ENCODE measurements at places on chromosomes 5 and 9. TPM values are rescaled to one million over a fixed set of nuclear protein-coding genes. Genes with fewer than 3 reads are reported as not detected.

DNA sequence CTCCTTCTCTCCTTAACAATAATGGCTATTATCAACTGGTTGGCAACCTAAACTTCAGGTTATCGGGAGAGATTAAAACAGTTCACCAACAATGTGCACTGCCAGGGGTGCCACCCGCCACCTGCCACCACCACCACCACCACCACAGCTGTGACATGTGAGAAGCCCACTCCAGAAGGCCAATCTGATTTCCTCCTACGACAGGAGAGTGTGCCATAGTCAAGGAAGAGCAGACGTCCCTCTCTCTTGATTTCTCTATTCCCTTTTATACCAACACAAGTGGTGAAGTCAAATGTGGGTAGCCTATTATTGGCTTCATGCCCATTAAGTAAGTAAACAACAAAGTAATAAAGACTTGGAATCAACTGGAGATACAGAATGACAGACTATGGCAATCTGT is 22.4 kb downstream of the GNAQ start:
- no peaks in the 10 kb centered on the region for H3K36me3 ChIP-seq
- no peak for DNase-seq
- no peak overlapping the region for H3K27ac ChIP-seq

DNA sequence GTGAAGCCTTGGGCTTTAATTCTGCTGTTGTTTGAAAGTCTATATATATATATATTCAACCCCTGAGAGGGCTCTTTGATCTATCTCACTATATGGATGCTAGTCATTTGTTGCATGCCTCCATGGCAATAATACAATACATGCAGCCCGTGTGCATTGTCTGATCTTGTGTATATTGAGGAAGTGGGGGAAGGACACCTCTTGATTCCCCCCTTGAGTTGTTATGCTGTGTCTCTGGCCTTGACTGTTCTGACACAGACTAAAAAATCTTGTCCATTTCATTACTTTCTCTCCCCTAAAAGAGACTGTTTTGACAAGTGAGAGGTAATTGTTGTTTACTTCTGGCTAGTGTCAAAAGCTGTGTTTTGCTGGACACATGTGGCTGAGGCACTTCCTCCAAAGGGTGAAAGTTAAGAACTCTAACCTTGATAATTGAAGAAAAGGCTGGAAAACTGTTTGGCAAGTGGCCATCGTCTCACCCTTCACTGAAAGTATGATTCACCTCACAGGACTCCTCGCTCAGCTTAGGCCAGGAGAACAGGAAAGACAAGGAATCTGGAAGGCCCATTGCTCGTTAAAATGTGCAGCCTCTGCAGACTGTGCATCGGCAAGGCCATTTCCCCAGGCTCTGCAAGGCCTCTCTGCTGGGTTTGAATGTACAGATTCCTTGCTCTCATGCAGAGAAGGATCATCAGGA is 304.0 kb downstream of the PRELID2 start:
- H3K4me3 ChIP-seq, result no peak overlapping the region
- no peaks in the 10 kb centered on the region for H3K27me3 ChIP-seq
- H3K36me3 ChIP-seq, result no peaks in the 10 kb centered on the region
- H3K27ac ChIP-seq, result no peak overlapping the region
- no peak for DNase-seq

- H3K4me3 ChIP-seq, result no peak overlapping the region
- no peaks in the 10 kb centered on the region for H3K27me3 ChIP-seq
- H3K4me1 ChIP-seq, result no peaks in the 10 kb centered on the region
- DNase-seq, result peak; percentile 8
These were observed 101.6 kb downstream of the SLC25A46 start for GRCh38 chr5:110840347-110840960.

- DNase-seq, result no peak
- H3K27ac ChIP-seq, result peak overlapping the region; percentile 88
- H3K4me3 ChIP-seq, result peak overlapping the region; percentile 26
These were observed 5.2 kb downstream of the HAPLN1 start for GRCh38 chr5:83715236-83716065.

DNA sequence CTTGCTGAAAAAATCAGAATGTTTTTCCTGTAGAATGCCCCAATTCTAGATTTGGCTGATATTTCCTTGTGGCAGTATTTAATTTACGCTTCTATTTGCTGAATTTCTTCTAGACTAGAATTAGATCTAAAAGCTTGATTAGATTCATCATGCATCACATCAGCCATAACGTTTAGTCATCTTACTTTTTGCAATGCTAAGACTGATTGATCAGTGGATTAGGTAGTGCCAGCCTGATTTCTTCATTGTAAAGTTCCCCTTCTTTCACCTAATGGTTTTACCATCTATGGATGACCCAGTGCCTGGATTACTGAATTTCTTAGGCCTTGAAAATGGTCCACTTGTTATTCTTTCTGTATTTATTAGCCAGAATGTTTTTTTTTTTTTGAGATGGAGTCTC is 83.9 kb downstream of the PBX3 start:
- H3K27ac ChIP-seq, result no peak overlapping the region
- no peaks in the 10 kb centered on the region for H3K27me3 ChIP-seq
- H3K4me3 ChIP-seq, result no peak overlapping the region
- H3K4me1 ChIP-seq, result no peaks in the 10 kb centered on the region
- DNase-seq, result no peak

DNA sequence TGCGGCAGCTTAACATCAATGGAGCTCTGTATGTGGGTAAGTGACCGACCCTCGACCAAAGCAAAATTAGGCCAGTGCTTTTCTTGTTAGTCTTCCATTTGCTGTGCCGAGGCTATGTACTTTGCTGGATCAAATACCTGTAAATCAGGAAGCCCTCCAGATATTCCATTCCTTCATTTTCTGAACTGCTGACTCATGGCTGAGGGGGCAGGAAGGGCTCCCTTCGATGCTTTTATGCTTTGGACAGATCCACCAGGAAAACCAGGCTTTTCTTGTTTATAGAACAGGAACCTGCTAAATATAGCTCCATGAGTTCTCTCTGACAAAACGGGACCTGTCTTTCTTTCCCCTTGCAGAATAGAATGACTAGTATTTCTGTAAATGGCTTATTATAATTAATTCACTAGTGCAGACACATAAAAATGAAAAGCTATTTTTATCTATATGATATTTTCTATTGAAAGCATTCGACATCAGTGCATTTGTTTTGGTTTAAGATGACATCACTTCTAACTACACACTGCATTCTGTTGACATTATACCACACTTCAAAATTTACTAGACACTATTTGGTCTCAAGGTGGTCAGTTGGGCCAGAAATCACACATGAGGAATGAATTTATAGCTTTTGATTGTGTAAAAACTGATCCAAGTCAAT is 93.3 kb downstream of the LIFR start:
- H3K36me3 ChIP-seq, result no peaks in the 10 kb centered on the region
- H3K27ac ChIP-seq, result no peak overlapping the region
- no peaks in the 10 kb centered on the region for H3K27me3 ChIP-seq
- no peak overlapping the region for H3K4me3 ChIP-seq
- peaks cover 5% of the 10 kb centered on the region for H3K4me1 ChIP-seq

GRCh38 chr5:178839319-178839704 is 20.4 kb upstream of the ZNF354B start:
- DNase-seq, result peak; percentile 90
- peak overlapping the region; percentile 66 for H3K4me3 ChIP-seq
- peaks cover 6% of the 10 kb centered on the region for H3K4me1 ChIP-seq

DNA sequence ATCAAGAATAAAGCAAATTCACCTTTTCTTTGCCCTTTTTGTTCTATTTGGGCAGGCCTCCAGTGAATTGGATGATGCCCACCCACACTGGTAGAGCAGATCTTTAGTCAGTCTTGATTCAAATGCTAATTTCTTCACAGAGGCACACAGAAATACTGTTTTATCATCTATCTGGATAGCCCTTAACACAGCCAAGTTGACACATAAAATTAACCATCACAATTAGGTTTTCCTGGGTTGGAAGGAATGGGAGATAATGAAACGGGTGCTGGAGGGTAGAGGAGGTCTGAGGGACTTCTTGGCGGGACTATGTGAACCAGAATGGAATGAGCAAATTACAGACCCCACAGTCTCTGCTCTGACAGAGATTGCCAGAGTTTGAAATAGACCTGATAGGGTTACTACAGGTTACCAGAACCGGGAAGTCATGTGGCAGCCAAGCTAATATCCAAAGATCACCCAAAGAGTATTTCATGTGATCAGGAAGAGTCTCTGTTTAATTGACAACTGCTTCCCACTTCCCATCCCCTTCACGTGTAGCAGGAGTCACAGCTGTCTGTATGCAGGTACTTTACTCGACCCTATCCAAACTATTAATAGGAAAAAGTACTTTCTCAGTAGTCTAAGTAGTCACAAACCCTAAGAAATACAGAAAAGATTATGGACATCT is 20.0 kb upstream of the TMEM161B start:
- H3K4me3 ChIP-seq, result no peak overlapping the region
- H3K36me3 ChIP-seq, result peaks cover 5% of the 10 kb centered on the region
- no peaks in the 10 kb centered on the region for H3K27me3 ChIP-seq

DNA sequence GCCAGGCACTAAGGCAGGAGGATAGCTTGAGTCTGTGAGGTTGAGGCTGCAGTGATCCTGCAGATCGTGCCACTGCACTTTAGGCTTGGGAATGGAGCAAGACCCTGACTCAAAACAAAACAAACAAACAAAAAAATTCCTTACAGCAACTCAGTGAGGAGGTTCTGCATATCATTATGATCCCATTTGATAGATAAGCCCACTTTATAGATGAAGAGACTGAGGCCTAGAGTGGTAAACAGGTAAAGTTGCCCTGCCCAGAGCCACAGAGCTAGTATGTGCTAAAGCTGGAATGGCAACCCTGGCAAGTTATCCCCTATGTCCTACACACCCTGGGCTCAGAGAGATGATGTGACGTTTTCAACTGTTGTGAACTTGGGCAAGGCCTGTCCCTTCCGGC is 7.2 kb downstream of the AIF1L start:
- no peak overlapping the region for H3K4me3 ChIP-seq
- no peaks in the 10 kb centered on the region for H3K27me3 ChIP-seq
- H3K27ac ChIP-seq, result peak overlapping the region; percentile 90
- H3K36me3 ChIP-seq, result peaks cover 15% of the 10 kb centered on the region
- H3K4me1 ChIP-seq, result peaks cover 54% of the 10 kb centered on the region
- DNase-seq, result no peak

DNA sequence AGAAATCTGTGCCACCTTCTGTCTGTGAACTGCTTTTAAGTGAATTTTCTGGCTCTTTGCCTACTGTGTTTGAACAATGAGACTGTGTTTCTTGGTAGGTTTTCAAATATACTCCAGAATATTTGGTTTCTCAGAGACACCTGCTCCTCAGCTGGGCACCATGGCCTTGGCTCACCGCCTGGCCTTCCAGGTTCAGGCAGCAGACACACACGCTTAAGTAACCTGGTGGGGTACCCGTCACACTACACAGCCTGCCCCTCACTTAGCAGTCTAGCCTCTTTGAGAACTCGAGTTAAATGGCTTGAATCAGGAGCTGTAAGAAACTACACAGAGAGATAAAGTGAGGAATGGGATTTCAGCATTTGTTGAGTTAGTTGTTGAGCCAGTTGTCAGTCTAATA is 530.5 kb downstream of the MTRR start:
- H3K36me3 ChIP-seq, result no peaks in the 10 kb centered on the region
- H3K4me3 ChIP-seq, result no peak overlapping the region
- no peak for DNase-seq
- no peaks in the 10 kb centered on the region for H3K27me3 ChIP-seq
- no peak overlapping the region for H3K27ac ChIP-seq

The PCDHGA11 gene
- 7.1 TPM for total RNA-seq

The NFIB gene
- total RNA-seq, result 12.5 TPM

The ALDH1A1 gene
- total RNA-seq, result 2.4 TPM

The RALGPS1 gene
- total RNA-seq, result 27.4 TPM

The AIF1L gene
- total RNA-seq, result 106 TPM

Data from WTC11 (cell line).